Brain microvascular endothelial cell (primary cell): ENCODE measurements at places on chromosomes 4 and X.

- DNase-seq: no peak
Observed at GRCh38 chr4:161647757-161648156, 516.0 kb downstream of the FSTL5 start.

DNA sequence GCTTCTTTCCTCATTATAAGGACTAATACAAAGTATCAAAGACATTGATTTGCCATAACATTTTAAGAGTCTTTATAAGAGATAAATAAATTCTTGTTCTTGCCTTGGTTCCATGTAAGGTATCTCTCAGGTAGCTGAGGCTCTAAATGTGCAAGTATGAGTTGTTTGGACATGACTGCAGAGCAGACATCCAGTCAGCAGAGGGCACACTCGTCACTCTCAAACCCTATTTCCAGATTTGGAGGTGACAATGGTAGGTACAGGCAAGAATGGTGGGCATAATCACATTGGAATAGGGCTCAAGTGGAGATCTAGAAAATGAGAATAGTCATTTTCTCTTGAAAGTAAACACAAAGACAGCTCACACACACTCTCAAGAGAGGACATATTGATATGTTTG is 133.3 kb upstream of the ZIC3 start:
- no peak for DNase-seq

- DNase-seq: peak; percentile 11
Observed at GRCh38 chr4:48780865-48781214, 761 bp upstream of the FRYL start.

- DNase-seq: no peak
Observed at GRCh38 chr4:11724731-11725130, 296.0 kb upstream of the HS3ST1 start.

DNA sequence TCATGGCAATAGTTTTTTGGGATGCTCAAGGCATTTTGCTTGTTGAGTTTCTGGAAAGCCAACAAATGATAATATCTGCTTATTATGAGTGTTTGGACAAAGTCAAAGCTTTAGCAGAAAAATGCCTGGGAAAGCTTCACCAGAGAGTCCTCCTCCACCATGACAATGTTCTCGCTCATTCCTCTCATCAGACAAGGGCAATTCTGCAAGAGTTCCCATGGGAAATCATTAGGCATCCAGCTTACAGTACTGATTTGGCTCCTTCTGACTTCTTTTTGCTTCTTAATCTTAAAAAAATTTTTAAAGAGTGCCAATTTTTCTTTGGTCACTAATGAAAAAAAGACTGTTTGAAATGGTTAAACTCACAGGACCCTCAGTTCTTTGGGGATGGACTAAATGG is 136.3 kb downstream of the UBE2K start:
- no peak for DNase-seq

DNA sequence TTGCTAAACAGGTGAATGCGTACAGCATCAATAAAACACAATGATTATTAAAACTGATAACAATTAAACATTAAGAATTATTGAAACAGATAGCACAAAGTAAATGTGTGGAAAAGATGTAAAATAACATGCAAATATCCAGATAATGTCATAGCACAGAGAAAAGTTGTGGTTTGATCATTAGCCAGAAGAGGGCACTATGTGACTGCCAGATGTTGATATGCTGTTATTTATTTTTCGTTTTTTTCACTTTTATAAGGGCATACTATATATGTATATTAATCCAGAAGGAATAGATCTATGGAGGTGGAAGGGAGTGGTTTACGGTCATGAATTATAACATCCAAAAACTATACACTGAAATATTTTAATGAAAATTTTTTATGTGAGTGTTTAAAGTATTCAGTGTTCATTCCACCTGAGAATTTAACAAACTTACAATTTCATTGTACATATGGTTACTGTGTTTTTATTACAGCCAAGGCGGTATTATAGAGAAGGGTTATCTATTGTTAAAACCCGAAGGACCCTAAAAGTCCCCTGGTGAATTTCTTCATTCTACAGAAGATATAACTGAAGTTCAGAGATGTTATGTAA is 211.9 kb upstream of the UGT8 start:
- peak; percentile 39 for DNase-seq

DNA sequence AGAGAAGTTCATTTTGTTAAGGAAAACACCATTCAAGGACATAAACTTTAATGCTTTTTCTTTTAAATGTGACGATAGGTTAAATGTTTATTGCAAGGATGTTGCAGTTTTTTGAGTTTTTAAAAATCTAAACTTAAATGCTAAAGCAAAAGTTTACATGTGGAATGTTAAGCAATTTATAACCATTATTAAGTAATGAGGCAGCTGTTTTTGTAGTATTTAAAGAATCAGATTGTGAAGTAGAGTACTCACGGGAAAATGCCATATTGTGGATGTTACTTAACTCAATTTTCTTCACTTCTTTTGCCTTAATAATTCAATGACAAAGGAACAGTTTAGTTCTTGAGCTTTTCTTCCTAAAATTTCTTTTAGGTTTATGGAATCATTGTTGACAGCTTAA is 43.5 kb downstream of the UBE2K start:
- no peak for DNase-seq

- no peak for DNase-seq
Observed at GRCh38 chrX:16839219-16839851, 30.8 kb downstream of the RBBP7 start.

DNA sequence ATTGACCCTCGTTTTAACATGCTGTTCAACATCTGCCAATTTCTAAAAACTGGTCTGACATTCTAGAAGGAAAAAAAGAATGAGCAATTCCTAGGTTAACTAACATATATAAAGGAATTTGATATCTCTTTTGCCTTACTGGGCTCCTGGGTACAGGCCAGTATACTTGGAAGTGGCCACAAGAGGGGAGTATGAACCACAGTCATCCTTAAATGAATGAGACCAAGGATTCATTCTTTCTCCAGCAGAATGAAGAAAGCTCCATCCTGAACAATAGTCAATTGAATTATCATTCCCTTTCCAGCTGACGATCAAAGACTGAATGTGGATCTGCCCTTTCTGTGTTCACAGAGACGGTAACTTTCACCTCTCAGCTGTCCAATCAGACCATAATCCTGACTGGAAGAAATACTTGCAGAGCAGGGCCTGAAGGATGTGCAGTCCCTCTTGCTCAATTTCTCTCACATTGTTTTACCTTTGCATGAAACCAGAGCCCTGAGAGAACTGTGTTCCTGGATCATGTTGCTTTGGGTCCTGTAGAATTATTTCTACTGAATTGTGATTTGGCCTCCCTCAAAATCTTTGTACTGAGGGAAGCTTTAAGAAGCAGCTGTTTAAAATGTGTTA is 14.8 kb upstream of the SPARCL1 start:
- DNase-seq: peak; percentile 59

DNA sequence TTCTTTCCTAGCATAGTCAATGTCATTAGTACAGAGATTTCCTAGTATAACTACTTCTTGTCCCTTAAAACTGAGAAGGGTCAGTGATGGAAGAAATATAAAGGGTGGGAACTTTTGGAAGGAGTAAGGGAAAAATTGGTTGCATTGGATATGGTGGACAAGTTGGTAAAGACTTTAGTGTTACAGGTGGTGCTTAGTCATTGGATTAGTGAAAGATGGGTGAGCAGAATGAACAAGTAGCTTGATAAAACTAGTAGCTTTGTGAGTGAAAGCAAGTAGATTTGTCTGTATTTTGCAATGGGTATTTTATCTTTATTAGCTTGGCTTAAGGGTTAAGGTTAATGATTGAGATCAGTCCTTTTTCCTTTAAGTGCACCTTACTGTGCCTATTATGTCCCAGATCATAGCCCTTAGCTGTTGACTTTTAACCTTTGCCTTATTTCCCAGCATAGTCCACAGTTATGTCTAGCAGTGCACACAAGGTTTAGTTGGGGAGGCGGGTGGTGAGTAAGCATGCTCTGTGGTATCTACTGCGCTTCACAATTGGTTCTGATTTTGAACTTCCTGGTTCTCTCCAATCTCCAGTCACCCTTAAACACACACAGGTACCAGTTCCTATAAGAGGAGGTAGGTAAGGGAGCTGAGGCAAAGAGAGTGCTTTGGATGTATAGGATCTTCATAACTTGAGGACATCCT is 9.5 kb downstream of the WDR44 start:
- DNase-seq: no peak

DNA sequence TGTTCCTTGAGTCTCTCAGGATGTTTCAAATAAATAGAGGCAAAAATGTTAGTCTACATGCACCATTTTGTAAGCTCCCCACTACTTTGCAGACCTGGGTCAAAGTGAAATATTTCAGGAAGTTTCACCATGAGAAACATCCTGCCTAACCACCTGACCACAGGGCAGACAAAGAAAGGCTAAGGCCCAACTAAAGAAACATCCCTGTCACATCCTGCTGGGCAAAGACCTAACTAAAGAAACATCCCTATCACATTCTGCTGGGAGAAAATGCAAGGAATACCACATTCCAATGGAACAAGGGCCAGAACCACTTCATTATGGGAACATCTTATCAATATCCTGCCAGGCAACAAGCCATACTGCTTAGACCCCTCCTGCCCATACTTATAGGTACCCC is 1303.4 kb downstream of the TECRL start:
- DNase-seq: no peak

GRCh38 chrX:21802054-21802670 is 37.3 kb upstream of the MBTPS2 start:
- no peak for DNase-seq

DNA sequence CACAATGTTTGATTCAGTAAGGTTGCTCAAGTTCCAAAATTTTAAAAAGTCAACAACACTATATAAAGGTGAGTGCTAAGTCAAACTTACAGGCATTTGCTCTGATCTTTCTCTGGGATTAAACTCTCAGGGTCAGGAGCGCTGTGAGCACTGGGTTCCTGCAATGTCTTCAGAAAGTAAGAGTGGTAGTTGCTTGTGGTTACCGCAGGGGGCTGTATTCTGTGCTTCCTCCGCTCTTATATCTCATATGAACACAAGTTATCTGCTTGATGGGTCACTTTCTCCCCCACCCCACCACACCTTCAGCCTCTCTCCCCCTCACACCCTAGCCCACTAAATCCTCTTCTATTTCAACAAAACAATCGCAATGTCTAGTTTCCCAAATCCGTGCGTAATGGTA is 116.4 kb upstream of the IGSF1 start:
- DNase-seq: no peak

DNA sequence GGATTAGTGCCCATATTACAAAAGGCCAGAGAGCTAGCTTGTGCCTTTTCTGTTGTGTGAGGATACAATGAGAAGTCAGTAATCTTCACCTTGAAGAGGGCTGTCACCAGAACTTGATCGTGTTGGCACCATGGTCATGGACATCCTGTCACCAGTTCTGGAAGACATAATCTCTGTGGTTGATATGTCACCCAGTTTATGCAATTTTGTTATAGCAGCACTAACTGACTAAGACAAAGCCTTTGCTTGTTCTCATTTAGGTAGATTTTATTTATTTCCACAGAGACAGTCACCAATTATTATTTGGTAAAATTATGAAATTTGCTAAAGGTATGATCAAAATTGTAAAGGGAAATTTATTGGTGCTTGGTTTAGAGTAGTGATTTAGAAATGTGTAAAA is 308.8 kb upstream of the CPXCR1 start:
- no peak for DNase-seq

DNA sequence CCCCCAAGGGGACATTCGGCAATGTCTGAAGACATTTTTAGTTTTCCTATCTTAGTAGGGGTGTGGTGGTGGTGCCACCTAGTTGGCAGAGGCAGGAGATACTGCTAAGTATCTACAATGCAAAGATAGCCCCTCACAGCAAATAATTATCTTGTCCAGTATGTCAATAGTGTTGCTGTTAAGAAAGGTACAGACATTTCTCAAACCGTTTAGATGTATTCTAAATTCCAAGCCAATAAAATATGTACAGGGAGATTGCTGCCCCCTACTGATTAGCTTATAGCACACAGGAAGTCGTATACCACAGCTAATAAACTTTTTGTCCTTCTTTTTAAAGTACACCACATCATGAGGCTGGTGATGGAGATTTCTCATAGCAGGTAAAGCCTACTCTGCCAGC is 260.5 kb downstream of the TMA16 start:
- DNase-seq: peak; percentile 16

DNA sequence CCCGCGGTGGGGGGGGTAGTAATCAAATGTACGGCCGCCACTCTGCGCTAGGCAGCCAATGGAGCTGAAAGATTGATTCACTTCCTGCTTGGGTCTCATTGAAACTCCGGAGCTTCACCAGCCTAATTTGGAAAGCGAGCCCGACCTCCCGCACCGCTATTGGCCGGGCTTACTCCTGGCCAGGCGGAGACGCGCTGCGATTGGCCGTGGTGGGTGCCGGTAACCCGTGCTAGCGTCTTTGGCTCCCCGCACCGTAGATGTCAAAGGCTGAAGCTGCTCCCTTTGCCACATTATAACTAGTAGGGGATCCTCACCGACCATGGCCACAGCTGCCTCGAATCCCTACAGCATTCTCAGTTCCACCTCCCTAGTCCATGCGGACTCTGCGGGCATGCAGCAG is at the start of gene POU3F4:
POU3F4 (plus strand) TSS at position 285 of the 400 bp plus-strand sequence; CDS start at position 320, 35 bp downstream.
- DNase-seq: no peak

DNA sequence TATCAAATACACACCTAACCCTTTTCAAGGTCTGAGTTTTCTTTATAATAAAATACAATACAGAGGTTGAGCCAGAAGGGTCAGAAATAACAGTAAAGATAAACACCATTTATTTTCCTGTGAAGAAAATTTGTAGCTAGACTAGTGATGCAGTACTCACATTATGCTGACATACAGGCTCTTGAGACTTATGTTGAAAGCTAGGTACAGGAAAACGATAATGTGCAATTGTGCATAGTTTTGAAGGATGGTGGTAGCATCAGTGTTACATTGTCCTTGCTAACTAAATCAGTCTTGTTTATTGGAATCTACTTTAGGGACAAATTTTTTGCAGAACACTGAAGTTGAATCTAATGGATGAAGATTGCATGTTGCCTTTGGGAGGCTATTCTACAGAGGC is 1877.2 kb downstream of the PCDH7 start:
- DNase-seq: no peak

- DNase-seq: no peak
Observed at GRCh38 chrX:20743046-20743445, 476.3 kb upstream of the RPS6KA3 start.

GRCh38 chr4:176824645-176825366 is 32.1 kb upstream of the VEGFC start:
- no peak for DNase-seq

DNA sequence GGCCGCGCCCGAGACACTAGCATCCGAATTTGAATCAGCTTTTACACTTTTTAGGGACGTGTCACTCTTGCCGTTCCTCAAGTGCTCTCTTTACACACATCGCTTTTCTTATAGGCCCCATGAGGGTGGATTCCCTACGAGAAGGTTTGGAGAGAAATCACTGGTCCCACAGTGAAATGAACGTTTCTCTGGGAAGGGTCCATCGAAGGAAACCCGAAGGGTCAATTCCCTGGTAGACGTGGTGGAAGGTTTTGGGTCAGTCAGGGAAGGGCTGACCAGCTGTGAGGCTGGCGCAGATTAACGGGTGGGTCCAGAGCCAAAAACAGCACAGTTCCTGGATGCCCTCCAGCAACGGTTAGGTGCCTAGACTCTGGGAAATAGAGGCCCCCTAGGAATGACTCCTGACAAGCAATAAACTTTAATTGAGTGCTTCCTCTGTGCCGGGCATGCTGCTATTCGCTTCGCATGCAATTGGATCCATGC is 35.9 kb downstream of the ETDC start:
- DNase-seq: peak; percentile 27

GRCh38 chr4:169314906-169315305 is 44.1 kb upstream of the SH3RF1 start:
- DNase-seq: peak; percentile 81
